ENCODE measurements at places on chromosomes 7 and 10. TPM values are rescaled to one million over a fixed set of nuclear protein-coding genes. Genes with fewer than 3 reads are reported as not detected.

DNA sequence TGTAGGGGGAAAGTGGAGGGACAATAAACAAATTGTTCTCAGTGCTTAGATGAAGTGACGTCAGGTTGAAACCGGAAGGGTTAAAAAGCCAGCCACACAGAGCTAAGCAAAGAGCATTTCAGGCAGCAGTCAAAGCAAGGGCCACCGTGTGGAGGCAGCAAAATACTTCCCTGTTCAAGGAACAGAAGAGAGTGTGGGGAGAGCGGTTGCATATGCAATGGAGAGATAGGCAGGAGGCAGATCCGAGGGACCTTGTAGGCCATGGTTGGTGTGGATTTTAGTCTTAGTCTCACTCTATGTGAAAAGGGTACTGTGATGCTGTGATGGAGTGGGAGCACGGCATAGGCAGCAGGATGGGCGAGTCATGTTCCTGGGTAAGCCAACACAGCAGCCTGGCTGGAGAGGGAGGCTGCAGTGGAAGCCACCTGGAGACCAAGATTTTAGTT lies 3.8 kb upstream of the STN1 start:
- H3K27me3 ChIP-seq: no peaks in the 10 kb centered on the region
- peaks cover 3% of the 10 kb centered on the region for H3K4me1 ChIP-seq
- no peak overlapping the region for H3K4me3 ChIP-seq
- DNase-seq: peak; percentile 63

DNA sequence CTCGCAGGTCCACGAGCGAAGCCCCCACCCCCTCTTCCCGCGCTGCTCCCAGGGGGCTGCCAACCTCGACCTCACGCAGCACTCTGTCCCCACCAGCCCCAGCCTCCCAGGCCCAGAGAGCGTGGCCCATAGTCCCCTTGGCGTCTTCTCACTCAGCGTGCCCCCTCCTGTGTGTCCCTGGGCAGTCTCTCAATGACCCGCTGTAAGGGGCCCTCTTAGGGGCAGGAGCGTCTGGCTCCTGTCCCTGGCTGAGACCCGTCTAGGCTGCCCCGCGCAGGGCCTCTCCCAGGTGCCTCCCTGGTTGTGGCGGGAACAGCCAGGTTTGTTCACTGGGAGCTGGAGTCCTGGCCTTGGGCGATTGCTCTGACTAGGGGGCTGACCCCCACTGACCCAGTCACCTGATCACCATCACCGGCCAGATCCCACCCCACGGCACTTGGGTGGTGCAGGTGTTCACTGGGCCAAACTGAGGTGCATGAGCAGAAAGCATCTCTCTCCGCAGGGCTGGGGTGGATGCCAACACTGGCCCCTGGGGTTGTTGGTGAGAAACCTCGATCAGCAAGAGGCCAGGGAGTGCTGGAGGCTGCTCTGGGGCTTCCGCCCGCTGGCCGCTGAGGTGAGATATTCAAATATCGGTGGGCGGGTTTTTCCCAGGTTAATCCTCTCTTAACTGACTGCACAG lies 12.6 kb upstream of the WDFY4 start:
- DNase-seq: no peak
- H3K4me3 ChIP-seq: peak overlapping the region; percentile 20
- no peaks in the 10 kb centered on the region for H3K4me1 ChIP-seq
- H3K36me3 ChIP-seq: no peaks in the 10 kb centered on the region

DNA sequence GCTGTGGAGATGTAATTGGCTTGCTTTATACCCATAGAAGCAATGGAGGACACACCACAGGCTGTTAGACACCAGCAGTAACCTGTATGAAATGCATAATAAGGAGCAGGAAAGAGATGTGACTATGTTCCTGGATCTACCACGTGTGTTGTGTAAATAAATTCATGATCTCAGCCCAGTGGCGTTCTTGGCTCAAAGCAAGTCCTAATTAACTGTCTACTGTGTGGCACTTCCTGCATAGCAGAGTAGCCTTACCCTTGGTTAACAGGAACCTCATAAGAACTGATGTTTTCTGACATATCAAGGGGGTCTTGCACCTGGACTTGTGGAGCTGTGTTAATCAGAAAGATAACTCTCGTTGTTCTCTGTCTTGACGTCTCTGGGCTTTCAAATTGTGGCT lies 25.7 kb upstream of the FAM180A start:
- DNase-seq: no peak
- H3K4me1 ChIP-seq: no peaks in the 10 kb centered on the region
- H3K27me3 ChIP-seq: 0 out of 2 replicates have a peak, but pooled peaks cover 2% of the 10 kb centered on the region
- H3K4me3 ChIP-seq: no peak overlapping the region

Gene ANXA8
- 0.22 TPM for total RNA-seq

Gene ARHGEF35
- total RNA-seq: 19.2 TPM

Gene LRRC18
- total RNA-seq: not detected

Gene CALML5
- not detected for total RNA-seq

Gene ZNF273
- 17.9 TPM for total RNA-seq

All from H9 (cell line).